ENCODE measurements at places on chromosomes 4 and X.

DNA sequence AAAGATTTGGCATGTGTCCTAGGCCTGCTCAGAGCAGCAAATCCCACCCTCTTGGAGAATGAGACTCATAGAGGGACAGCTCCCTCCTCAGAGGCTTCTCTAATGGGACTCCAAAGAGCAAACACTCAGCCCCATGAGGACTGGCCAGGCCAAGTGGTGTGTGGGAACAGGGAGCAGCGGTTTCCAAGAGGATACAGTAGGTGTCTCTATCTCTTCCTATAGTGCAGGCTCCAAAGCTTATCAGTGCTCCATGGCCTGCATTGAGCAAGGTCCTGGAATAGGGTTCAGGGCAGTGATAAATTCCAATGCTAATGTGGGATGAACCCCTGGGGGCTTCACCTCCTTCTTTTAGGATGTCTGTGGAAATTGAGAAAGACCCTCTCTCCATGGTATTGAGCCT, 15.7 kb upstream of the MAGEA10 start:
- DNase-seq = no peak

DNA sequence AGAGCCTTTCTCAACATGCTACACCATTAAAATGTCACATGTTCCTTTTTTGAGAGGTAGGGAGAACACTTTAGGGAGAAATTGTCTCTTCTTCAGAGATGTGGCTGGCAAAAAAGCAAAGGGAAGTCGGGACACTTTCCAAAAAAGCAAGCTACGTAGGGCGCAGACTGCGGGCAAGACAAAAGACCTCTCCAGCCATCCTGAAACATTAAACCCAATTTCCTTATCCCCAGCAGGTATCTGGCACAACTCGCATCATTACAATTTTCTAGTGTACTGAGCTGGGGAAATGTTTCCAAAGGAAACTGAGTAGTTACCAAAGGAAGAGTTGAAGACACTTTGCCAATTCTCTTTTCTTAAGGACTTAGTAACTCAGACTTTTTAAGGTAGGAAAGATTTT, 116.0 kb downstream of the PACRGL start:
- DNase-seq = no peak

GRCh38 chr4:137283737-137284136, 248.6 kb downstream of the PCDH18 start:
- DNase-seq = no peak

- DNase-seq = no peak
Observed at GRCh38 chrX:151695583-151696340, 504 bp downstream of the PRRG3 start.

- no peak for DNase-seq
Observed at GRCh38 chr4:122584519-122584918, 36.3 kb downstream of the IL21 start.

Data from stimulated activated CD8-positive, alpha-beta memory T cell treated with anti-CD3 and anti-CD28 coated beads, Interleukin-4, amount 100 ng/mL, for 4 hours (primary cell).